Ecto neural progenitor cell (in vitro differentiated cells): ENCODE measurements at places on chromosomes 1 and 21.

DNA sequence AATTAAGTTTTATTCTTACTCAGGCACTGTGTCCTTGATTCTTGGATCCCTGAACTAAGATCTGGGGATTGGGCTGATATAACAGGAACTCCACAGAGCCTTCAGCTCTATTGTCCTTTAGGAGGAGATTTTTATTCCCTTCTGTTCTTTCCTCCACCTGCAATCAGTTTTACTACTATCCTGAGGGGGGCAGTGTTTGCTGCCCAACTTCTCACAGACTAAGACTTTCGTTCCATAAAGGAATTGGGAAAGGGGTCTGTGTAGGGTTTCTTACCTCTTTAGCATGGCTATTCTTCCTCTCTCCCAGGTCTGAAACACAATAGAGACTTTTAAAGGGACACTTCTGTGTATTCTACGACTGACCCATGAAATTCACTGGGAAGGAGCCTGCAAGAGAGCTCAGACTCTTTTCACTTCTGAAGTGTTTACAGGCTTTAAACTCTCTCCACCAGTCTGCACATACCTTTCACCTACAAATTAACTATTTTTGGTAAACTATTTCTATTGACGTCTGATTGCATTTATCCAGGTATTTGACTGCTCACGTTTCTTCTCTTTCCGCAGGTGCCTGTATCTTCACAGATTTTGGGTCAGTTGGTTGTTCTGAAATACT is 103.3 kb upstream of the DEPDC1 start:
- DNase-seq, result no peak

- no peak for DNase-seq
These were observed 4.5 kb downstream of the TRMT1L start for GRCh38 chr1:185152187-185152767.

DNA sequence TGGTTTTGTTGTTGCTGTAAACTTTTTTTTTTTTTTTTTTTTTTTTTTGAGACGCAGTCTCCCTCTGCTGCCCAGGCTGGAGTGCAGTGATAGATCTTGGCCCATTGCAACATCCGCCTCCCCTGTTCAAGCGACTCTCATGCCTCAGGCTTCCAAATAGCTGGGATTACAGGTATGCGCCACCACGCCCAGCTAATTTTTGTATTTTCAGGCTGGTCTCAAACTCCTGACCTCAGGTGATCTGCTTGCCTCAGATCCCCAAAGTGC is 78.9 kb upstream of the SLC45A1 start:
- no peak for DNase-seq

DNA sequence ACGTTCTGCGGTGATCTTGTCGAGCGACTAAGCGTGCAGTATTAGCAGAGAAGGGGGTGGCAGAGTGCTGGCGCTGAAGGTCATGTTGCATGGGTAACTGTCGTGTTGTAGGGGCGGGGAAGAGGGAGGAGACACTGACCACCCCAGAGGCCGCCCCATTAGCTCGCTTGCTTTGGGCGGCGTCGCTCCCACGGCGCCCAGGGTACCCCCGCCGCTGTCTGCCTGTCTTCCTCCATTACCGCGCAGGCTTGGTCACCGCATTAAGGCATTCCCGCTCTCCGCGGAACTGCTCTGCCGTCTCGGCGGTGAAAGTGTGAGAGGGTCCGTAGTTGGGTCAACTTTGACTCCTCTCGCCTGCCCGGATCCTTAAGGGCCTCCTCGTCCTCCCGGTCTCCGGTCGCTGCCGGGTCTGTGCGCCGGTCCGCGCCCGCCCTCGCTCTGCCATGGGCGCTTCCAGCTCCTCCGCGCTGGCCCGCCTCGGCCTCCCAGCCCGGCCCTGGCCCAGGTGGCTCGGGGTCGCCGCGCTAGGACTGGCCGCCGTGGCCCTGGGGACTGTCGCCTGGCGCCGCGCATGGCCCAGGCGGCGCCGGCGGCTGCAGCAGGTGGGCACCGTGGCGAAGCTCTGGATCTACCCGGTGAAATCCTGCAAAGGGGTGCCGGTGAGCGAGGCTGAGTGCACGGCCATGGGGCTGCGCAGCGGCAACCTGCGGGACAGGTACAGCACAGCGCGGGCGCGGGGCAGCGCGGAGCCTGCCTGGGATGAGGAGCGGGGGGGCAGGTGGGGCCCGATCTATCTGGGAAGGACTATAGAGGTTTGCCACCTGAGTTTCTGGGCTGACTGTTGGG is at the start of gene MTARC2:
Gene MTARC2, plus strand, starts transcription at position 234 of the 846 bp plus-strand sequence. Its CDS starts 210 bp downstream, at position 444.
- DNase-seq, result peak; percentile 75

- no peak for DNase-seq
These were observed 9.4 kb upstream of the CD55 start for GRCh38 chr1:207311888-207312603.

GRCh38 chr1:182066934-182067333 is 5.4 kb upstream of the ZNF648 start:
- no peak for DNase-seq

- no peak for DNase-seq
These were observed 387.2 kb upstream of the DUSP10 start for GRCh38 chr1:222129041-222129440.

DNA sequence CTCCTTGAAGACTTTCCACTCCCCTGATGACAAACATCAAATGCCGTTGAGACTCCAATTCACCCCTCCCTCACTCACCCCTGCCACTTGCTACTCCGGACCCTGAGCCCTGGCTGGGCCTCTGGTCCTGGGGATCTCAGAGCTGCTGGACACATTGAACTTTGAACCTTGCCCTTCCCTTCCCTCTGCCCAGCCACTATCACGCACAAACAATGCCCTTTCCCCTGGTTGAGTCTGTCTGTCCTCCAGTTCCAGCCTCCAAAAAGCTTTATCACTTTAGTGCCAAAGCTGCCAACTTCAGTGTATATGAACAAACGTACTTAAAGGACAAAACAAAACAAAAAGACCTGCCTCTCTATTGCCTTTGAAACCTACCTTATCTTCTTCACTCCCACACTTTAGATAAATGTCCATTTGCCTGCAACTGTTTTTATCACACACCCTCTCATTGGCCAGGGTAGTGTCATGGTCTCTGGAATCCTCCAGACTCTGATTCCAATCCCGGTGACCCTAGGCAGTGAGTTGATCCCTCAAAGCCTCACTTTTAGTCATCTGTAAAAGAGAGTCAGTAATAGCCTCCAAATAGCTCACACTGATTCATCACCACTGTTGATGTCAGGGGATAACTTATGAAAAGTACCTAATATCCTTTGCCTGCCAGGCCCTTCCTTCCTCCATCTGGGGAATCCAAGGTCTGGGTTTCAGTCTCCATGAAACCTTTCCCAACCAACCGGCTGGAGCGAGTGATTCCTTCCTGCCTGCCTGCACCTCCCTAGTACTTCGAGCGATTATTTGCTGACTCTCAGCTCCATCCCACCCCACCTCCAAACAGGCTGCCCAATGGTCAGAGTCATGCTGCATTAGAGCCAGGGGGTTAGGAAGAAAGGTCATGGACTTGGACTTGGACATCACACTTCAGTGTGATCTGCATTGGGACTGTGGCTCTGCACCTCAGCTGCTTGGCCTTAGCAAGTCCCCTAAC is 15.9 kb upstream of the SPOCD1 start:
- DNase-seq, result peak; percentile 31

- no peak for DNase-seq
These were observed 7.4 kb downstream of the H3-3A start for GRCh38 chr1:226069811-226070489.

- no peak for DNase-seq
These were observed 35.5 kb downstream of the OVGP1 start for GRCh38 chr1:111392042-111392441.

DNA sequence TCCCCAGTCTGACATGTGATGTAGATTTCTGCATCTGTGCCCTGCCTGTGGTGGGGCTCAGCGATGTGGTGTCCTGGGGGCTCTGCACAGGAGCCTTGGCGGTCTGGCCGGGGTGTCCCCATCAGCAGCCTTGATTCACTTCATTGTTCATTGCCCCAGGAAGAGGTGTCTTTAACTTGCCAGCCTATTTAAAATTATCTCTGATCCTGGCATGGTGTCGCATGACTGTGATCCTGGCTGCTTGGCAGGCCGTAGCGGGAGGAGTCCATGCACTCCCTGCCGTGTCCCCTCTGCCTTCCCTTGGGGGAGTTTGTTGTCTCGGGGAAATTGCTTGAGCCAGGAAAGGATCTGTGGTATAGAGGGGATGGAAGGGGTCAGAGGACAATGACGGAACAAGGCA is 59.9 kb downstream of the TRIM11 start:
- DNase-seq, result no peak

GRCh38 chr1:12458571-12458970 is 159.4 kb downstream of the DHRS3 start:
- DNase-seq, result no peak

DNA sequence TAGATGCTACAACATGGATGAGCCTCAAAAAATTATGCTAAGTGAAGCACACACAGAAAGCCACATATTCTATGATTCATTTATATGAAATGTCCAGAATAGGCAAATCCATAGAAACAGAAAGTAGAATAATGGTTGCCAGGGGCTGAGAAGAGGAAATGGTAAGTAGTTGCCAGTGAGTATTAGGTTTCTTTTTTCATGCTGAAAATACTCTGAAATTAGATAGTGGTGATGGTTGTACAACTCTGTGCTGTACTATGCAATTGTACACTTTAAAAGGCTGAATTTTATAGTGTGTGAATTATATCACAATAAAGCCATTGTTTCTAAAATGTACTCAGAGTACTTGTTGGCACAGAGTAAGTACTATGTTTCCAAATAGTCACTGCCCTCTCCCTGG is 15.5 kb upstream of the GFI1 start:
- no peak for DNase-seq

- DNase-seq, result no peak
These were observed 32.3 kb downstream of the EEIG2 start for GRCh38 chr1:108592030-108592759.

- DNase-seq, result no peak
These were observed 27.3 kb downstream of the LY9 start for GRCh38 chr1:160823296-160823695.

- DNase-seq, result no peak
These were observed 35.1 kb upstream of the OLIG2 start for GRCh38 chr21:32990666-32991065.

DNA sequence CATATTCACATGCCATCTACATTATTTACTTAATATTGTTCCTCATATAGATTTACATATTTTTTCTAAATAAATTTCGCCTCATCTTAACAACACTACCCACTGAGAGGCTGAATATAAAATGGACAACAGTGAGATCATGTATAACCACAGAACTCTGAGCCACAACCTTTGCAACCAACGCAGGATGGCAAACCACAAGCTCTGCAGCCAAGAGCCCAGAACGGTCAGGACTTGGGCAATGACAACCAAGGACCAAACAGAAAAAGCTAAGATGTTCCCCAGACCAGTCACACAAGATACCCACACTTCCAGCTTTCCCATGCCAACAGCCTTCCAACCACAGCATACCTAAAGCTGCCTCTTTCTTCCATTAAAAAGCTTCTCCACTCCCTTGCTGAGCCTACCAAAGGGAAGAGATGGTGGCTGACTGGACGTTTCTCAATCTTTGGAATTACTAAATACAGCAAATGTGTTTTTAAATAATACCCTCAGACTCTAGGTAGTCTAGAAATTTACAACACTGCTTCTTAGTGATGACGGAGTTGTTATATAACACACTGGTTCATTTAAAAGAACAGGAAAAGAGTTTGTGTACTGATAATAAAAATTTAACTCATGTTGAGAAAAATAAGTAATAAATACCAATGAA is 117.9 kb downstream of the AKT3 start:
- no peak for DNase-seq
